AG09319 (cell line): ENCODE measurements at places on chromosomes 2 and 18.

DNA sequence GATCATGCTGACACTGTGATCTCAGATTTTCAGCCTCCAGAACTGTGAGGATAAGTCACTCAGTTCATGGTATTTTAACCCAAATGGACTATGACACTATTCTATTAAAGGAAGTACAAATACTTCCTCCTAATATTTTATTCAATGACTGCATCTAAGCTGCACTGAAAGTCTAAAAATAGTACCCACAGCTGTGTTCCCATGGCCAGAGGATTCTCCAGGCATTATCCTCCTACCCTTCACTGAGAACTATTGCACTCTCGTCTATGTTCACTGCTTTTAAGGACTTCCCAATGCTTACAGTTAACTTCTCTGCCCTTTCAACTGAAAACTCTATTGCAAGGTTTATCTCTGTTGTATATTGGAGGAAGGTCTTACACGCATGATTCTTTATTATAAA is 15.2 kb downstream of the LRATD1 start:
- DNase-seq = no peak

- DNase-seq = no peak
These were observed 8.4 kb upstream of the LIMS2 start for GRCh38 chr2:127683757-127684156.

DNA sequence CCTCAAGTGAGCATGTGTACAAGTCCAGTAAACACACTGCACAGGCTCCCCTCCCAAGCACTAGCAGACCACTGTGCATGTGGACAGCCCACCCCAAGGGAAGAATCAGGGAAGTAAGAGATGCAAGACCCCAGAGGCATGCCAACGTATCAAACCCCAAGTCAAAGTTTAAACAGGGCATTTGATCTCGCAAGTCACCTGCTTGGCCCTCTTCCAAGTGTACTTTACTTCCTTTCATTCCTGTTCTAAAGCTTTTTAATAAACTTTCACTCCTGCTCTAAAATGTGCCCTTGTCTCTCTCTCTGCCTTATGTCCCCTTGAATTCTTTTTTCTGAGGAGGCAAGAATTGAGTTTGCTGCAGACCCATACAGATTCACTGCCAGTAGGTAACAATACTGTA is 201.2 kb upstream of the PARD3B start:
- no peak for DNase-seq

DNA sequence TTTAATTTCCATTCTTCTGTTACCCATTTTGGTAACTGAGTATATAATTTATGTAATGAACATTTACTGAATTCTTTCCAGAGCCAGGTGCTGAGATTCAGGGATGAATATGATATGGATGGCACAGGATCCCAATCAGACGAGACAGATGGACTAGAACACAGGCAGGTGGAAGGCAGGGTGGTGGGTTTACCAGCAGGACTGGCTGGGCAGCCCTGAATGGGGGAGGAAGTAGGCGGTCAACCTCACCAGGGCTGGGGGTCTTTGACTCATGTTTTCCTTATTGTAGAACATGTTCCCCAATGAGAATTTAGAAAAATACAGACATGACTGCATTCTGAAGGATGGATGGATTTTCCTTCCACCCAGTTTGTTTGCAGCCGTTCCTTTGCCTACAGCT is 80.3 kb downstream of the CIB4 start:
- DNase-seq = no peak

DNA sequence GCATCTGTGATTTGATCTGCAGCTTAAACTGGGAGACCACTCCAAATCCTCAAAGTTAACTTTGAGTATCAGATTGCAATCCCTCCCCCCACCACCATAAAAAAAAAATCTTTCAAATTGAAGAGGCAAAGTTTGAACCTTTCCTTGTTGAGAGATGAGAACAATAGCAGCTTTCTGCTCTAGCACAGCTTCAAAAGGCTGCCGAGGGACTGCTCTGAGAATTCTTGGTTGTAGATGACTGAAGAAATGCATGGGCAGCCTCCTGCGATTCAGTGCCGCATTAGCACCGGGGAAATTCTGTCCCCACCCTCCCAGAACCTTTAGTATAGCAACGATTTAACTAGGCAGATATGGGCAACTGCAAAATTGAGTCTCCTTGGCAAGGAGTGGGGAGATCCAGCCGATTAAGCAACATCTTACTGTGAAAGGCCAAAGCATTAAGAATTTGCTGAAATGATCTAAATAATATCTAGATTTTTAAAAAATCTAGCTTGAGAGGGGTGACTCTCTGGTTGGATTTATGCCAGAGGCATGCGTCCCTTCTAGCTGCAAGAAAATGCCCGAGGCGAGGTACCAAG is 3.9 kb upstream of the SP5 start:
- no peak for DNase-seq

- no peak for DNase-seq
These were observed 157.0 kb upstream of the ACAA2 start for GRCh38 chr18:49970319-49970718.

DNA sequence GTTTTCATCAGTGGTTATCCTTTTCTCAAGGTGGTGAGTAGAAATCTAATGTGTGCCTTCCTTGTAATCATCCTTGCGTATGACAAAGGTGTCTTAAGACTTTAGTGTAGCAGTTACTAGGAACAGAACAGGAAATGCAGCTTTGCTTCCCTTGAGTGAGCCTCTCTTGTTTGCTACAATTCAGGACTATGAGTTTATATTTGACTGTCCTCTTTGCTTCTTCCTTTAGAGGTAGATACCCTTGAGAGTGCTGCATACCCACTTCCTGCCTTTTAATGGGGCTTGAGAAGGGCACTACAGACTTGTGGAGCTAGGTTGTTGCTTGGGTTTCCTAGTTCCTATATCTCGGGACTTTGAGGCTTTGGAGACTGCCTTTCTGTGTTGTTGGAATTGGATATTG is 3.8 kb downstream of the KCNJ13 start:
- DNase-seq = no peak

- DNase-seq = no peak
These were observed 86.8 kb downstream of the SPRED2 start for GRCh38 chr2:65345631-65346030.

DNA sequence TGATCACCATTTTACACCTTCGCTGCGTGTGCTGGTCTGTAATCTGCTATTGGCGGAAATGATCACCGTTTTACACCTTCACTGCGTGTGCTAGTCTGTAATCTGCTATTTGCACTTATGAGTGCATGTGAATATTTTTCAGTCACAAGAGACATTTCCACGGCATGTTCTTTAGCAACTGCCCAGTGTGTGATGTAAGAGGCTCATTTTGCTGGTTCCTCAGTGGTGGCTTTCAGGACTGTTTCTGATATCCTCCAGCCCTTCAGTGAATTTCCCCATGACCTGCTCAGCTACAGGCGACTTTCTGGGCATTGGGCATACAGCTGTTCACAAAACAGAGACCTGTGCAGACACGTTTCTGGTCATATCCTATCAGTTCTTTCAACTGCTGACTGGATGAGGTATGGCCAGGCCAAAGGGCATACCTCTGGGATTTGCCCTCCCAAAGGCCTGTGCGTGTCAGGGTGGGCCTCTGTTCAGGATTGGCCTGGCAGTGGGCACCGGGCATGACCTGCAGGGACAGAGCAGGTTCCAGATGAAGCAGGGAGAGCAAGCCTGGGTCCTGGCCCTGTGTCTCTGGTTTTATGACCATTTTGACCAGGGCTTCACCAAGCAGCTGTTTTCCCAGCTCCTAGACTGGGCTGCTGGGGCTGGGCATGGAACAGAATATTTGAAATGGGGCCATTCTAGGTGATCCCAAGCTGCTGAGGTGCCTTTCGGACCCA is 521 bp upstream of the PROM2 start:
- no peak for DNase-seq

- DNase-seq = no peak
These were observed 172.5 kb downstream of the PDE11A start for GRCh38 chr2:177900082-177900481.

DNA sequence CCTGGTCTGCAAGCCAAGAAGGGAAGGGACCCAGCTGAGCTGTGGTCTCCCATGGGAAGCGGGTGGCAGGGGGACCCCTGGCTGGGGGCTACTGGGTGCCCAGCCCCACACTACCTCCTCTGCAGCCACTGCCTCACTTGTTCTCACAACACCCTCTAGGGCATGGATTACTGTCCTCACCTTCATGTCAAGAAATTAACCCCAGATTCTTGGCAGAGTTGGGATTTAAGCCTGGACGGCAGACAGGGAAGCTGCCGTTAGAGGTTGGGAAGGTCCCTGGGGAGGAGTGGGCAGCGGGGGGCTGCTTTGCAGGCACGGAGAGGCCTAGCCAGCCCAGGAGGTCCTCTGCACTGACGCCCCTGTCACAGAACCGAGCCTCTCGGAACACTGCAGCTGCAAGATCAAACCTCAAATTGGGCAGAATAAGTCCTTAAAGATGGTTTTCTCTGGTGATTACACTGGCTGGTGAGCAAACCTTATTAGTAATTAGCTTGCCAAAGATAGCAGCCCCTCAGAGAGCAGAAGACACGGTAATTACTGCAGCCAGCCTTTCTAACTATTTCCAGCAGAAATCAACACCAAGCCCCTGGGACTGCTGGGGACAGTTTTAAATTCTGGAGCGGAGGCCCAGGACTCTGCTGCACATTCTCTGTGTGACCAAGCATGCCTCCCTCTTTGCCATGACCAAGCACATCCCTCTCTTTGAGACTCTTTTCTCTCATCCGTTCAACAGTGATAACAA is 35.9 kb downstream of the KCNF1 start:
- DNase-seq = no peak

DNA sequence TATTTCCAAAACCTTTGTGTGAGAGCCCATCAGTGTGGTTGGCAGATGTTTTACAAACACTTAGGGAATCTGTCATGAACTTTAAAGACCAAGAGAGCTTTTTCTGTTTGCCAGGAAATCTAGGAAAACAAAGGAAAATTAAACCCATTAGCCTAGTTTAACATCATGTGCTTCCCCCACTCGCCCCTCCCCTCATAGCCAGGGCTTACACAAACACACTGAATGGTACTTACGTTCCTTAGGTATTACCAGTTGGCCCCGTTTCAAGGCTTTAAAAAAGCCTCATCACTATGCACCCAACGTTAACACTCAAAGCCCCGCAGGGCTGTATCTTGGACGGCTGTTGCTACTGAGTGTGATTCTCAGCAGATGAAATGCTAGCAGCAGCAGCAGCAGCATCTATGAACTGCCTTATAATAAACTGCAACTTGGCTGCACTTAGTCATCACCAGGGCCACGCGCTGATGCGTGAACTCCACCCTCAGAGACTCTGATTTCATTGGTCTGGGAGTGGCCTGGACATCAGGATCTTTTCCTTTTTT is 20.1 kb upstream of the TTC39C start:
- peak; percentile 91 for DNase-seq

DNA sequence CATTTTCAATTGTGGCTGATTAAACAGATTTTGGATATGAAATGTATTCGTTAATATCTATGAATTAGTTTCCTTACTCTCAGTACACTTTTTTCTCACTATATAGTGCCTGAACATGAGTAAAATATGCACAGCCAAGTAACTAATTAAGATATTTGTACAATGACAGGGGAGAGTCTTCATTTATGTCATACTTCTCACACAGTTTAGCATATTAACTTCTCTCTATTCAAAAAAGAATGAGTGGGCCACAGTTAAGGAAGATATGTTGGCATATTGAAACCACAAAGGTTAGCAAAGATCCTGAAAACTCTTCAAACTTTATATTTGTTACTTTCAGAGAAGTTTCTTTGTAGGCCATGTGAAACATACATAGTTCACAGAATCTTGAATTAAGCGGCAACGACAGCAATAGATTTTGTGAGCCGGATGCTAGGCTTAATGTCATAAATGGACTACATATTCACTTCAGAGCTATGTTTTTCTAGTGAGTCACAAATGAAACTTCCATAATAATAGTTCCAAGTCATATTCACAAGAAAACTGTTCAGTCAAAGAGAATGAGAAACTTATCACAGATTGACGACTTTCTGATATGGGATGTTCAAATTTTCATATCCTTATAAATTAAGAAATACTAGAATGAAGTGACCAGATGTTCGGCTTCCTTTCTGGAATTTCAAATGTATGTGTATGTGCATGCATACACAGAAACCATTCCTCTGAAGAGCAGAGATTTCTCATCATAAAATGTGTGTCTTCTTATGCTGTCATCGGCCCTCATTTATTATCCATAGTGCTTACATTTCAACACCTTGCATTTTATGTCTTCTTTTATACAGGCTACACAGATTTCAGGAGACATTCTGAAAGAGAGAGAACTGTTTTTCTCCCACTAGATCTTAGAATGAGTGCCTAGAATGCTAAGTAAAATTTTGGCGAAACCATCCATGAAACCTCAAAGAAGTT is 584.0 kb downstream of the SATB2 start:
- no peak for DNase-seq

- no peak for DNase-seq
These were observed 131.5 kb downstream of the PPP1R1C start for GRCh38 chr2:182117196-182117595.

DNA sequence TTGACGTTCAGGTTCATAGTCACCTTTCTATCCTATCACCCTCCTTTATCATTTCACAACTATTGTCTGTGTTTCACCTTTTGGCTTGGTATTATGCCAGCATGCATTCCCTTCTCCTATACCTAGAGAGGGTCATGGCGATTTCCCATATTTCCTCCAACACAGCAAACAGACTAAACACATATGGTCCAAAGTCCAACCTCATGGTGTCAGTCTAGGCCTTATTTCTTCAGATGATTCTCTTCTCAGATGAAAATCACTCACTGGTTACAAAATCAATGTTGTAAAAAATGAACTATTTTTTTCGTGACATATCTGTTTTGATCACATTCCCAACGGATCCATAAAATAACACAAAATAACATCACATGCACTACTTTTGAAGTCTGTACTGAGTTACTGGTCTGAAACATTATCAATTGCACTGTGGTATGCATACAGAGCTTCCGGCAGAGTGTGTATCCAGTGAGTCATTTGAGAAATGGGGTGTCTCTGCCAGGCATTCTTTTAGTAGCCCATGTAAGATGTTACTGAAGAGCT is 204.8 kb upstream of the GALNT5 start:
- peak; percentile 41 for DNase-seq

GRCh38 chr2:216736326-216736725 is 41.0 kb upstream of the IGFBP5 start:
- DNase-seq = no peak

DNA sequence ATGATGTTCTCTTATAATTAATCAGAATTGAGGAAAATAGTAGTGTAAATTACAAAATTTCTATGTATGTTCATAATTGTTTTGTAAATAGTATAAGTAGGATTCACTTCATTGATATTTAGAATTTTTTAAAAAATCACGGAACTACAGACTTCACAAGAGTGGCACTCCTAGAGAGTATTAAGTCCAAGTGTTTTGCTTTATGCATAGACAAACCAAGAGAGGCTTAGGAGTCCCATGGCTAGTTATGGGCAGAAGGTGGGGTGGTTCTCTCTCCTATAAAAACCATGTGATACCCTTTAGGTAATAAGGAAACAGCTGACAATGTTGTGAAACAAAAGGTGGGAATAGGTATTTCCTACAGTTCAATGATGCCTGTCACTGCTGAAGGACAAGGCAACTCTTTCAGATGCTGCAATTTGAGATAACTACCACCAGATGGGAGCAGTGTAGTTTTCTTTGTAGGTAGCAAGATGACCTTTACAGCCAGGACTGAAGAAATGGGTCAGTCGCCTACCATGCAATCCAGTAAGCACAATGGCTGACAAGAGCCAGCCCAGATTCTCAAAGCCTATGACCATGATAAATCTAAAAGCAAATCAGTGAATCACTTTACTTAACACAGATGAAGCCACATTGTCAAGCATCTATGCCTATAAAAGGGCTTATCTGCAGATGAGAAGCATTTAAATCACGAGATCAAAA is 83.9 kb downstream of the AAK1 start:
- no peak for DNase-seq
